T-helper 1 cell (primary cell): ENCODE measurements at places on chromosomes 11 and 22.

- peak; percentile 20 for DNase-seq
These were observed 18.7 kb upstream of the JHY start for GRCh38 chr11:122863704-122864326.

DNA sequence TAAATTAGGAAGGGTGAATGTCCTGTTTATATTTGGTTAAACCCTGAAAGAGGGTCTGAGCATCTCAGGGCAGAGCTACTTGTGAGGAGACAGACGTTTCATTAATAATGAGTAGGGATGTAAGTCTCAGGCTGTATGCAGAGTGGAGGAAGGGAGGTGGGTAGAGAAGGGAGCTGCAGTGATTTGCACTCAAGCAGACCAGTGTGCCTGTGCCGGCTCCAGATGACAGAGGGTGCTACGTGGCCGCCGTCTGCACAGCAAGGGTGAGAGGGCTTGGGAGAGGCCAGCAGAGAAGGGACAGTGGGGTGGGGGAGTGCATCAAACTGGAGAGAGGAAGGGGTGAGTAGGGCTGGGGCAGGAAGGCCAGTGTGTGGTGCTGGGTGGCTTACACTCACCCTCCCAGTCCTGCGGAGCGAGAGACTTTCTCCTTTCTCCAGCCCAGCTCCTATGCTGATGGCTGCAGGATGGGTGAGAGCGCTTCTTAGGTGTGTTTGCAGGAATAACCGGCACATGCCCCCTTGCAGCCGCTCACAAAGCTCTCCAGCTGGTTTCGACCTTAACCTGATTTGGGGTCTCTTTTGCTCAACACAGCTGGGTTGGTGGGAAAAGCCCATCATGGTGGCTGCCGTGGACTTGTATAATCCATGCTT lies 130.6 kb downstream of the ST3GAL4 start:
- DNase-seq: no peak

GRCh38 chr11:59254286-59254685 lies 41.6 kb upstream of the MPEG1 start:
- DNase-seq: no peak

- DNase-seq: no peak
These were observed 201.5 kb upstream of the LUZP2 start for GRCh38 chr11:24295360-24295759.

GRCh38 chr11:78741741-78742140 lies 167.1 kb upstream of the NARS2 start:
- DNase-seq: no peak

DNA sequence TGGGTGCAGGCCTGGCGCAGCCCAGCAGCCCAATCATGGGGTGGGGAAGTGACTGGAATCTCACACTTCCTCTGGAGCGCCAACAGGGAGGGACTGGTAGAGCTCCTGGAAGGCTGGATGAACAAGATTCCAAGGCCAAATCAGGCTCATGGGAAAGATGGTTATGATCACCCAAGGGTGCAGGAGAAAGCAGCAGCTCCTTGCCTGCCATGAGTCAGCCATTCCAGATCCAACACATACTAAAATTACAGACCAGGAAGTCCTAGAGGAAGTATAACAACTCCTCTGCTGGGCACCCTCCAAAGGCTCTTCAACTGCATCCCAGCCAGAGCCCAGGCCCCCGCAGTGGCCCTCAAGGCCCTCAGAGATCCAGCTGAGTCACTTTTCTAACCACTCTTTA lies 427.3 kb downstream of the TENM4 start:
- no peak for DNase-seq

GRCh38 chr11:21866781-21867180 lies 326.1 kb upstream of the ANO5 start:
- DNase-seq: no peak

GRCh38 chr11:42555190-42555589 lies 756.6 kb upstream of the API5 start:
- DNase-seq: no peak
